ENCODE measurements at places on chromosomes 7 and 10. TPM values are rescaled to one million over a fixed set of nuclear protein-coding genes. Genes with fewer than 3 reads are reported as not detected.

- H3K4me1 ChIP-seq: no peaks in the 10 kb centered on the region
- H3K36me3 ChIP-seq: no peaks in the 10 kb centered on the region
- no peak overlapping the region for H3K27ac ChIP-seq
- DNase-seq: no peak
- H3K27me3 ChIP-seq: no peaks in the 10 kb centered on the region
- no peak overlapping the region for H3K4me3 ChIP-seq
Observed at GRCh38 chr7:104791080-104791479, 222.9 kb upstream of the KMT2E start.

DNA sequence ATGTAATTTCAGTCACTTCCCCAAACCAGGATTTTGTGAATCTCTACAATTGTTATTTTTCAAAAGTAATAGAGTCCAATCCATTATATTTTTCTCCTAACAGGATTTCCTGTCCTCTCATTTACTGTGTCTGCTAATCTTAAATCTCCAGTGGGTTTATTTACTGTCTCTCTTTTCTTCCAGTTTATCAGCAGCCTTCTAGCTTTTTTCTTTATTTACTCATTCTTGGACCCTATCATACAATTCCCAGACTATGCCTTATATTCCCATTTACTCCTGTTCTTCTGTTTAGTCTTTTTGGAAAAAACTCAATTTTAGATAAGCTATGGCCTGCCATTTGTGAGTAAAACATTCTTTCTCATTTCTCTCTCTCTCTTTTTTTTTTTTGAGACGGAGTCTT, 94.7 kb downstream of the STK31 start:
- H3K27me3 ChIP-seq: no peaks in the 10 kb centered on the region
- no peak for DNase-seq
- H3K4me1 ChIP-seq: no peaks in the 10 kb centered on the region
- H3K27ac ChIP-seq: no peak overlapping the region

DNA sequence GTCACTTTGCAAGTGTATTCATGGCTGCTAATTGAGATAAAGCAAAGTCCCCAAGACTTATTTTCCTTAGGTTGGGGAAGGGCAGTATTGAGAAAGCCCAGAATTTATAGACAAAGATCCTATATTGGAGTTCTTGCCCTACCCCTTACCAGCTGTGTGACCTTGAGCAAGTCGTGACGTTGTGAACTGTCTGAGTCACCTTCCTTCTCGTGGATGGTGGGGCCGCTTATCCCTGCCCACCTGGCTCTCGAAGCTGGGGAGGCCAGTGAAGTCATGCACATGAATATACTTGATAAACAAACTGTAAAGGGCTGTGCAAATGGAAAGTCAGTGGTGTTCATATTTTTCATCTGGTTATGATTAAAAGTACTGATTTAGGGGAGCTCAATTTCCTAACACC, 127.4 kb downstream of the TACC2 start:
- no peaks in the 10 kb centered on the region for H3K36me3 ChIP-seq
- no peak overlapping the region for H3K4me3 ChIP-seq
- H3K27ac ChIP-seq: no peak overlapping the region
- peaks cover 6% of the 10 kb centered on the region for H3K4me1 ChIP-seq
- no peaks in the 10 kb centered on the region for H3K27me3 ChIP-seq

SPRN gene
- not detected for total RNA-seq

MYO3A gene
- total RNA-seq: 5.4 TPM

- H3K27ac ChIP-seq: no peak overlapping the region
- H3K4me1 ChIP-seq: peaks cover 26% of the 10 kb centered on the region
- H3K27me3 ChIP-seq: no peaks in the 10 kb centered on the region
- H3K4me3 ChIP-seq: no peak overlapping the region
Observed at GRCh38 chr10:103643381-103643780, 149.9 kb downstream of the NEURL1 start.

- no peaks in the 10 kb centered on the region for H3K36me3 ChIP-seq
- H3K4me3 ChIP-seq: no peak overlapping the region
- no peak overlapping the region for H3K27ac ChIP-seq
- no peak for DNase-seq
- H3K4me1 ChIP-seq: no peaks in the 10 kb centered on the region
Observed at GRCh38 chr7:158128572-158128971, 459.1 kb downstream of the PTPRN2 start.

MSS51 gene
- total RNA-seq: 2.2 TPM

XRCC2 gene
- 0.63 TPM for total RNA-seq

DNA sequence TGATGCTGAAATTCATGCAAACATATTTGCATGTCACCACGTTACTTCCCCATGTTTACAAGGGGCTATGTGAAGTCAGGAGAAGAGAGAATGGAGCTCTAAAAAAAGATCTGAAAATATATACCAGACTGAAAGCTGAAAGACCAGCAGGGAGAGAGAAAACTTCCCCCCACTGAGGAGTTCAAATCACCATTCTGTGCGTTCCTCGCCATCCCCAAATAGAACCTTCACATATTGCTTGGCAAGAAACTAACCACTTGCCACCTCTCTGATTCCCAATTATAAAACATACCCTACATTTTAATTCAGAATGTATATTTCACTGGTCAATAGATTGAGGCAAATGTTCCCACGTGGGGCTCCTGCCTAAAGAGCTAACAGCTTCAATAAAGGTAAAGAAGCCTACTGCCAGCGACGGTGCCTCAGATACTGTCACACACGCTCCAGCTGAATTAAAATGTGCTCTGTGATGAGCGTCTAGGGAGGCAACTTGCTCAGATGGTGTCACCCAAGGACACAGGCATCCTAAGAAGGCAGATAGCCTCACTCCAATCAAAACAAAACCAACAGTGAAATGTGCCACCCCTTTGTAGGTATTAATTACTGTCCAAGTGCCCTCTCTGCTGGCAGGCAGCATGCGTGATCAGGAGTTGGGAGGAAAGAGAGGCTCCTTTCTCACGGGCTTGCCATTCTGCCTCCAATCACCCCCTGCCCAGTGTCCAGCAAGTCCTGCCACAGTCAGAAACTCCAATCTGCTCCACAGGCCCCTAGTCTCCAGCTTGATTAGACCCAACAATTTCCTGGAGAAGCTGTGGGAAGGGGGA, 298.2 kb downstream of the GRID1 start:
- no peak for DNase-seq
- no peak overlapping the region for H3K27ac ChIP-seq
- no peaks in the 10 kb centered on the region for H3K4me1 ChIP-seq
- no peaks in the 10 kb centered on the region for H3K36me3 ChIP-seq
- no peaks in the 10 kb centered on the region for H3K27me3 ChIP-seq

DNA sequence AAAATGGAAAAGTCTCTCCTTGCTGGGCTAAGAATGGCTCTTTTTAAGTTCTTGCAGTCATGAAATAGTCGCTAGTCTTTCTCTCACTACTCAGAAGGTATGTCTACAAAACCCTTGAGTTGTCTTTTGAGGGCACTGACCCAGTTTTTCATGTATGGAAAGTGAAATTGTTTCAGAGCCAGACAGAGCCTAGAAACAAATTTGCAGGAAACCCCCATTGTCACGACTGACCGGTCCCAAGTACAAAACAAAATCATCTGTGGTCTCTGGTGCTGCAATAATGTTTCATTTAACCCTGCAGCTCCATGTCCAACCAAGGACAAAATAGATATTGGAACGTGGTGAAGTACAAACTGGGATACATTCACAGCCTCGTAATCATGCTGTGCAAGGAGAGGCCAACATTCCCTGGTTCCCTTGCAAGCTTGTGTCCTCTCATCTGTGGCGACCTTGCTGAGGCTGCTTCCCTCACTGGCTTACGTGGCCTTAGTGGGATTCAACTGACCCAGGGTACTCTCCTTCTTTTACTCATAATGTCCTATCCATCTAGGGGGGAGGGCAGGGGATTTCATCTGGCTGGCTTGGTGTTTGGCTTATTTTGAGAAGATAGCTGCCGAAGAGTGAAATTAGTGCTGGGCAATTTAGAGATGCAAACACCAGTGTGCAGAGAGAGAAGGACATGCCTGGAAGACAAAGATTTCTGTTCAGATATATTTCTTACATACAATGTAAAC, 172.5 kb downstream of the IPMK start:
- H3K36me3 ChIP-seq: no peaks in the 10 kb centered on the region
- H3K4me3 ChIP-seq: no peak overlapping the region
- no peaks in the 10 kb centered on the region for H3K4me1 ChIP-seq
- no peak overlapping the region for H3K27ac ChIP-seq

ASB10 gene
- not detected for total RNA-seq

DNA sequence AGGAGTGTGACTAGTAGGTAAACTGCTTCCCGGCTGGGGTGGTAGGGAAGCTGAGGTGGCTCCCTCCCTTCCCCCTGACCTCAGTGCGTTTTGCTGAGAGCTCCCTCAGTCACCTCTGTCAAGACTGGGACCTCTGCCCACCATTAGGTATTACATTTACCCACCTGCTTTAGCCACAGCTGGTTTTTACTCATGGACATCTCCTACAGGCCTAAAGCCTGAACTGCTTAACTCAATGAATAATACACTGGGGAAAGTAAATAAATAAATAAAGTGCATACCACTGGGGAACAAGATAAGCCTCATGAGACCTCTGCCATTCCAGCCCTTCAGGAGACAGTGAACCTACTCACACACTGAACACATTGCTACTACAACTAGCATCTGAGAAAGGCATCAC, 38.9 kb upstream of the CDK13 start:
- no peak overlapping the region for H3K27ac ChIP-seq
- no peaks in the 10 kb centered on the region for H3K36me3 ChIP-seq
- no peak overlapping the region for H3K4me3 ChIP-seq
- no peaks in the 10 kb centered on the region for H3K4me1 ChIP-seq
- DNase-seq: no peak

CALML5 gene
- total RNA-seq: 1.7 TPM

- no peaks in the 10 kb centered on the region for H3K36me3 ChIP-seq
- peak; percentile 37 for DNase-seq
- no peak overlapping the region for H3K27ac ChIP-seq
- H3K4me3 ChIP-seq: no peak overlapping the region
- H3K27me3 ChIP-seq: no peaks in the 10 kb centered on the region
Observed at GRCh38 chr10:44993226-44993921, 7.3 kb upstream of the ZNF22 start.

PRSS37 gene
- total RNA-seq: not detected

GRCh38 chr7:117036053-117036669, 82.9 kb downstream of the ST7 start:
- no peak overlapping the region for H3K27ac ChIP-seq
- no peaks in the 10 kb centered on the region for H3K36me3 ChIP-seq
- H3K4me1 ChIP-seq: peaks cover 2% of the 10 kb centered on the region
- H3K4me3 ChIP-seq: no peak overlapping the region
- DNase-seq: no peak

GRCh38 chr10:128209862-128210214, 83.6 kb upstream of the MKI67 start:
- H3K36me3 ChIP-seq: no peaks in the 10 kb centered on the region
- peaks cover 1% of the 10 kb centered on the region for H3K4me1 ChIP-seq
- H3K27ac ChIP-seq: no peak overlapping the region
- H3K4me3 ChIP-seq: peak overlapping the region; percentile 44
- no peak for DNase-seq
- no peaks in the 10 kb centered on the region for H3K27me3 ChIP-seq

DNA sequence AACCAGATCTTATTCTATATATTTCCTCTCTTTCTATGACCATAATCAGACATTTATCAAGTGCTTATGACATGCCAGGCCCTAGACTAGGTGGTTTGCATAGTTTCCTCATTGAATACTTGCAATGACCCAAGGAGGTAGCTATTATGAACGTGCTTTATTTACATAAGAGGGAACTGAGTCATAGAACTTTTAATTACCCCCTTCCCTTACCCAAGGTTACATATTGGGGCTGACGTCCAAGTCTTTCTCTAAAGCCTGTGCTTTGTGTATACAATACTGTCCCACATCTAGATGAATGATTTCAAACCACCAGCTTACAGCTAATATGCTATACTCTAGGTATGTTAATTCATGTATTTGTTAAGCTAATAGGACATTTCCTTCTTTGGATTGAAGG, 91.9 kb upstream of the NPY start:
- H3K36me3 ChIP-seq: no peaks in the 10 kb centered on the region
- no peak for DNase-seq
- no peaks in the 10 kb centered on the region for H3K4me1 ChIP-seq
- H3K27me3 ChIP-seq: no peaks in the 10 kb centered on the region
- H3K4me3 ChIP-seq: no peak overlapping the region

DNA sequence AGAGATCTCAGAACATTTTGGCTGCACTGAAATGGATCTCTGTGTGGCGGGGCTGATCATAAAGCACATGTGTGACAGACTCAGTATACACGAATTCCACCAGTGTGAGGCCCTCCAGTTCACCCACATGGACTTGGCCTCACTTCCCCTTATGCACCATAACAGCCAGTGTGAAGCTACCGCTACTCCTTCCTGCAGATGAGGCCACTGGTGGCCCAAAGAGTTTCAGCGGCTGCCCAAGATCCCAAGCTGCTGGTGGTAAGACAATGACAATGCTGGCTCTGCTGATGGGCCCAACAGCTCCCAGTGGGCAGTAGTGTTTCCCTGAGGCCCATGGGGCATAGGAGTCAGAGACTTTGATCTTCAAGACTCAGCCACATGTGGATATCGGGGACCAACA, 21.0 kb upstream of the C10orf71 start:
- H3K4me1 ChIP-seq: no peaks in the 10 kb centered on the region
- H3K27me3 ChIP-seq: no peaks in the 10 kb centered on the region
- H3K36me3 ChIP-seq: no peaks in the 10 kb centered on the region
- H3K4me3 ChIP-seq: no peak overlapping the region
- no peak for DNase-seq

LRRD1 gene
- 0.60 TPM for total RNA-seq

SVIL gene
- total RNA-seq: 49.9 TPM

DNA sequence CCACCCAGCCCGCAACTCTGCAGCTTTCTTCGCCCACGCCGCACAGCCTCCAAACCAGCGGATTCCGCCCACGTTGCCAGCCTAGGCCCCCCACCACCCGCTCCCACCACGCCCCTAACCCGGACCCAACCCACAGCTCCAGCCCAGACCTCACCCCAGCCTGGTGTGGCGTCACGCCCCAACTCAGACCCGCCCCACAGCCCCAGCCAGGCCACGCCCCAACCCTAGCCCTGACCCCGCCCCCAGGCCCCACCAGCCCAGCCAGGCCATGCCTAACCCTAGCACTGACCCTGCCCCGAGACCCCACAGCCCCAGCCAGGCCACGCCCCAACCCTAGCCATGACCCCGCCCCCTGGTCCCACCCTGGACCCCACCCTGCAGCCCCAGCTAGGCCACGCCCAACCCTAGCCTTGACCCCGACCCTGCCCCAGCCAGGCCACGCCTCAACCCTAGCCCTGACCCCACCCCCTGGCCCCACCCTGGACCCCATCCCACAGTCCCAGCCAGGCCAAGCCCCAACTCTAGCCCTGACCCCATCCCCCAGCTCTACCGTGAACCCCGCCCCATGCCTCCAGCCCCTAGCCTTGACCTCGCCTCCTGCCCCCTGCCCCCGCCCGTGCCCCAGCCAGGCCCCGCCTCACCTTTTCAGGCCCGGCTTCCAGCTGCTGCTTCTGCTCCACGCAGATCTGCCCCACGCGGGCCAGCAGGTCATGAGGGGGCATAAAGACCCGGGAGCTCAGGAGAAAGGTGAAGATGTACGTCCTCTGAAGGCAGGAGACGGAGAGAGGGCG, 64.0 kb downstream of the RASGEF1A start:
- no peaks in the 10 kb centered on the region for H3K4me1 ChIP-seq
- DNase-seq: peak; percentile 21
- no peaks in the 10 kb centered on the region for H3K27me3 ChIP-seq
- H3K4me3 ChIP-seq: peak overlapping the region; percentile 21
- H3K27ac ChIP-seq: no peak overlapping the region
